Coronary artery (tissue), 2 donors: ENCODE measurements at places on chromosomes 7 and 10.

DNA sequence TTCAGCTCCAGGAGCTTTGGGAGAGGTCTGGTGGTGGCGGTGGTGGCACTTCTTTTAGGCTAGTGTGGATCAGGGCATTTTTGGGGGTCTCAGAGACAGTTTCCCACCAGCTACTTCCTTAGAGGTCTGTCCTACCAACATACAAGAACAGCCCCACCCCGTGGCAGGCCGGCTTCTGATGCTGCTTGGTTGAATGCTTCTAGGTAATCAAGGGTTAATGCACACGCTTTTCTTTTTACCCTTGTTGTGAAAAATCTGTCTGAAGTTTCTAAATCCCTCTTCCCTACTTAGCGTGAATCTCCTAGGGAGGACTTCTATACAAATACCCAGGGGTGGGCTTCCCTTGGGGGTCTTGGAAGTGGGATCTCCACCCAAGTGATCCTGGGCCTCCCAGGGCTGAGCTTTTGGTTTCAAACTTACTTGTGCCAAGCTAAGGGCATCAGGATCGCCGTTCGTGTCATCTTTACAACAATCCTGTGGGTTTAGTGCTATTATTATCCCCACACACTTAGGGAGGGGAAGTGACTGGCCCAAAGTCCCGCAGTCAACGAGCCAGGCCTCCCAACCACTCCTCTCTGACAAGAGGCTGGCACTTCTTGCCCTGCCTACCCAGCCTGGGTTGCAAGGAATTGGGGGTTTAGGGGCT is 1.7 kb downstream of the SH2B2 start:
- DNase-seq: no peak

GRCh38 chr10:132677096-132677472 is 108.9 kb downstream of the NKX6-2 start:
- DNase-seq: peak; percentile 47

- DNase-seq: peak; percentile 47
Measured at GRCh38 chr10:95456516-95456915, 104.7 kb downstream of the SORBS1 start.

DNA sequence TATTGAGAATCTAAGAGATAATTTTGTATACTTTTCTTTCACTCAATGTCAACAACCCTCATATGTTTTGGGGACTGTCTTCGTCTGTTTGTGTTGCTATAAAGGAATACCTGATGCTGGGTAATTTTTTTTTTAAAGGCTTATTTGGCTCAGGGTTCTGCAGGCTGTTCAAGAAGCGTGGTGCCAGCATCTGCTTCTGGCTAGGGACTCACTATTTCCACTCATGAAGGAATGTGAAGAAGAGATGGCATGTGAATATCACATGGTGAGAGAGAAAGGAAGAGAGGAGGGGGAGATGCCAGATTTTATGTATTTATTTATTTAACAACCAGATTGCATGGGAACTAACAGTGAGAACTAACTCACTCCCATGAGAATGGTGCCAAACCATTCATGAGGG is 827.4 kb upstream of the PHF14 start:
- DNase-seq: no peak
